ENCODE measurements at places on chromosomes 16 and 17. TPM values are rescaled to one million over a fixed set of nuclear protein-coding genes. Genes with fewer than 3 reads are reported as not detected.

GRCh38 chr16:4190712-4191333, 51.1 kb downstream of the SRL start:
- DNase-seq, result no peak

DNA sequence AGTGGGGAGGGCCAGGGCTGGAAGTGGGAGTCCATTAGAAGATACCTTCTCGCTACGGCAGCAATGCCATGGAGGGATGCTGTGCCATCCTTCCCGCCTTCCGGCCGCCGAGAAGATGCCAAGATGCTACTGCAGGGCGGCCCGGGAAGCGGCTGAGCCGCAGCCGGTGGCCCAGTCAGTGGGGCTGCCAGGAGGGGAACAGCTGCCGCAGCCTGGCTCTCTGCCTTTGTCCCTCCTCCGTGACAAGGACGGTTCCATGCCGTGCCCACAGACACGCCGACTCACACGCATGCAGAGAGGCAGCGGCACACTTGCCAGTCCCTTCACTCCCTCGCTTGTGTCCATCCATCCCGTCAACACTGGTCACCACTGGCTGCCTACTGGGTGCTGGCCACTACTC, 20.2 kb upstream of the NCBP3 start:
- DNase-seq, result no peak

DNA sequence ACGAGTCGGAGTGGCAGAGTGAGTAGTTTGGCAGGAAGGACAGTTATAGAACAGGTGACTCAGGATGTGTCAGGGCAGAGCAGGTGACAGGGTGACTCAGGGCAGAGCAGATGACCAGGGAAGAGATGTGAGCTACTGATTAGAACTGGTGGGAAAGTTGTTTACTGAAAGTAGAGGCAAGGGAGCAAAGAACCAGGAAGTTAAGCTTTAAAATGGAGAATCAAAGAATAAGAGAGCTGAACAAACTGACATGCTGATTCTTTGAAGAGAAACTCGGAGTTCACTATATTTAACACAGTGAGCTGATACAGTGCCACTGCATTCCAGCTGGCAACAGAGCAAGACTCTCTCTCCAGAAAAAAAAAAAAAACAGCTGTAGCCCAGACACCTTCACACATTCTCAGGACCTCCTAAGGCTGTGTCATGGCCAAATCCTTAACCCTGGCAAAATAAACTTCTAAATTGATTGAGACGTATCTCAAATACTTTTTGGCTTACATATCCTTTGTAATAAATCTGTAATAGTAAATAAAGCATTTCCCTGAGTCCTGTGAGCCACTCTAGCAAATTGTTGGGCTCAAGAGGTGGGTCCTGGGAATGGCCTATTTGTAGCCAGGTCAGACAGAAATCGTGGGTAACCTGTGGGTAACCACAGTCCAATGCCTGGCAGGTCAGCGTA, 12.3 kb upstream of the UBE2I start:
- peak; percentile 81 for DNase-seq

DNA sequence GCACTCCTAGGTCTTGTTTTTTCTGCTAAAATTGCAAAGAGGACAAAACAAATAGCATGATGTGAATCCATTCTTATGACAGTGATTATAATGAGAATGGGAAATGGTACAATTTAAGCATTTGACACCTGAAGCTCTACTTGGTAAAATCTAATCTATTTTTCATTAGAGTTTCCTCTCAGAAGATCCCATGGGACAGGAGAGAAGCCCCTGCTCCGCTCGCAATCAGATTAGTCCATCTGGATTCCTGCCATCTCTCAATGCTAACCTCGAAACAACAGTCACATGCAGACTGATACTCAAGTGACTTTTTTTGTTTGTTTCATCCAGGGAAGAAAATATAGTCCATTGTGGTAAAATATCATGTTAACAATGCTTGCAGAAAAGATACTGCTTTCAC, 107.4 kb upstream of the TOM1L1 start:
- no peak for DNase-seq

DNA sequence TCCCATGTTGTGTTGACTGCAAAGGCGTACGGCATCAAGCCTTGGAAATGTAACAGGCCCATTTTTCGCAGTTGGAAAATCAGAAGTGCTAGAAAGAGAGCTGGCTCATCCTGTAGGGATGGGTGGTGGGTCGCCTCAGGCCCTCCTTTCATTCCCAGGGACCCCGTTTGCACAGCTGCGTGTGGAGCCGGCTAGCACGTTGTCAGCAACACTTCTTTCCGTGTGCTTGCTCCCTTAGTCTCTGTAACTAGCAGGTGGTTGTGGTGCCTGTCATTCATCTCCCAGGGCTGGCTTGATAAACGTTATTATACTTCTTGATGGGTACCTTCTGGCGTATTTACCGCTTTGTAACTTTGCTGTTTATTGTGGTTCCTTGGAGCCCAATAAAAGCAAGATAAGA, 239.0 kb upstream of the CACNG5 start:
- no peak for DNase-seq

DNA sequence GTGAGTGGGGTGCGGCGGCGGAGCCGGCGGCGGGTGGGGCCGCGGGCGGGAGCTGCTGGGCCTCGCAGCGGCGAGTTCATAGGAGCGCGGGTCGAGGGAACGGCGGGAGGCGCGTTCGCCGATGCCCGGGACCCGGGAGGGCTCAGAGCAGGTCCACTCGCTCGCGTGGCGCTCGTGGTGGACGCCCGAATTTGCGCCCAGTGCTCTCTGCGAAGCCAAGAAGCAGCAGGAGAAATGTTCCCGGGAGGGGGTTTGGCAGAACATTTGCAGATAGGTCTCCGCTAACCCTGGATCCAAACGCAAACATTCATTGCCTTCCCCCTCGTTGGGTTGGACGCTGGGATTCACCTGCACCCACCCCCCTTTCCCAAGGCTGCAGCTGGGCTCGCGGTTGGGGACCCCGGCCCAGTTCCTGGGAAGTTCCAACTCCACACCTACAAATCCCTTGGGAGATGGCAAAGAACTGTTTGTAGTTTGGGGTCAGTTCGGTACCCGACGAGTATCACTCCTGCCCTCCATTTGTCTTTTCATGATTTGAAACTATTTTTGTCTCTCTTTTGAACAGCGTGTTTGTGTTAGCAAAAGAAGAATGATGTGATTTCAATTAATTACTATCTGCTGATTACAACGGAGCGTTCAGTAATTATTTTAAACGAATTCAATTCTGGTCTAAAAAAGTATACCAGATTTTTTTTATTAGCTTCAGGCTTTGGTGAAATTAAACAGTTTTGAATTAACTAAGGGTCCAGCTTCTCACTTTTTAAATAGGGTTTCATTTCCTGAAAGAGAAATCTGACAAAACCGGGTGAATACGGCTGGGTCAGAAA, 2.3 kb downstream of the NTN1 start:
- DNase-seq, result no peak

The ABCA10 gene
- total RNA-seq, result under 0.01 TPM

DNA sequence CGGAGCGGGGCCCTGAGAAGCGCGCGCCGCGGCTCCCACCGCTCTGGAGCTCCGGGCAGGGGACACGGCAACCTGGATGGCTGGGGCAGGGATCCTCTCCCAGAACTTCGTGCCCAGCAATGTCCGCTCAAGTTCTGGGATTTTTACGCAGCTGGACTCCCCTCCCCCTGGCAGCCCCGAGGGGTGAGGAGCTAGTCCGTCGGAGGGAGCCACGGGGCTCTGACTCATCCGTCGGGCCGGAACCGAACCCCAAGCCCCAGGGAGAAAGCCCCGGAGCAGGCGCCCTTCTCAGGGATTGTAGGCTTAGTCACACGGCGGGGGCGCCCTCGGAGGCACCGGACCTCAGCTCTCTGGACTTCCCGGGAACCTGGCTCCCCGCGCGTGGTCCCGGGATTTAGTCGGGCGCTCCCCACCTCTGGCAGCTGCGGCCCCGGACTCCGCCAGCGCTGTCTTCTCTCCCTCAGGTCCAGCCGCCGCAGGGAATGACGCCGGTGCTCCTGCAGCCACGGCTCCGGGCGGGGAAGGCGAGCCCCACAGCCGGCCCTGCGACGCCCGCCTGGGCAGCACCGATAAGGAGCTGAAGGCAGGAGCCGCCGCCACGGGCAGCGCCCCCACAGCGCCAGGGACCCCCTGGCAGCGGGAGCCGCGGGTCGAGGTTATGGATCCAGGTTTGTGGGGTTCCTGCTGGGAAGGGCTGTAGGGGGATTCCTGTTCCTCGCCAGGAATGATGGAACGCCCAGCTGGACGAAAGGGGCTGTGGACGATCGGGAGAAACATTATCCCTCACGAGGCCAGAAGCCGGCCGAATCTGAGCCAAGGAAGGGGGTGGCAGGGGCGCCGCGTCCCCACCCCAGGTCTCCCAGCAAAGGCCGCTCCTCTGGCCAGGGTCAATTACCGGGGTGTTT, 830 bp downstream of the SPHK1 start:
- DNase-seq, result peak; percentile 73

The HSPB9 gene
- total RNA-seq, result not detected

GRCh38 chr16:5601957-5602356, 504.4 kb upstream of the EEF2KMT start:
- DNase-seq, result no peak

The TMED6 gene
- total RNA-seq, result not detected

GRCh38 chr17:80742581-80743180, 198.0 kb downstream of the RPTOR start:
- no peak for DNase-seq

The SLC16A6 gene
- total RNA-seq, result 0.54 TPM

The CCL4L2 gene
- not detected for total RNA-seq

DNA sequence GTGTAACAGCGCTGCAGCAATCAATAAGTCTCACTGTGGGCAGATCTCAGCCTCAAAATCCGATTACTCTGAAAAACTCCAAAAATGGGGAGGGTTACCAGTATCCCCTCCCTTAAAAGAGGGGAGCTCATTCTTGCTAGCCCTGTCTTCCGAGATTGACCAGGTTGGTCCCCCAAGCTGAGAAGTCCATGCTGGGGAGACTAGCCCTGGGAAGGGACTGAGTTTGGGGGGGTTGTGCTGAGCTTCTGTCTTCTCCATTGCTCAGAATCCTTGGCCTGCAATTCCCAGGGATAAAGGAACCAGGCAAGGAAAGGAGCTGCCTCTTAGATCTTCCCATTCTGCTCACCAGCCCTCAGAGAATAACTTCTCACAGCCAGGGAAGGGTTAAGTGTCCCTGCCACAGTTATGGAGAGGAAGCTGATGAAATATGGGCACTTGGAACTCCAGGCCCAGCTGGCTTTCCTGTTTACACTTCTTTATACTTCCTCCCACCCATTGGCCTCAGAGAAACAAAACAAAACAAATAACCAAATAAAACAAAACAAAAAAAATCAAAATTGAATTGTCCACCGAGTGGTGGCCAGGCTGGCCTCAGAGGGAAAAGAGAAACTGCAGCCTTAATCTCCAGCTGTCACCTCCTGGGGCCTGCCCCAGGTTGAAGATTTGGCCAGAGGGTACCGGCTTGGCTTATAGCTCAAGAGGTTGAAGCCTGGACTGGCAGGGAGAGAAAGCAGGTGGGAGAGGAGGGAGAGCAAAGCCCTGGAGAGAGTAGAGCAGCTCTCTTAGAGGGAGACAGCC, 2.6 kb downstream of the HOXB3 start:
- peak; percentile 82 for DNase-seq

GRCh38 chr17:31431098-31431851, 39.8 kb downstream of the RAB11FIP4 start:
- DNase-seq, result no peak

- no peak for DNase-seq
Observed at GRCh38 chr16:3220839-3221238, 14.1 kb downstream of the ZNF200 start.

GRCh38 chr17:17086585-17086984, 44.3 kb downstream of the MPRIP start:
- no peak for DNase-seq

DNA sequence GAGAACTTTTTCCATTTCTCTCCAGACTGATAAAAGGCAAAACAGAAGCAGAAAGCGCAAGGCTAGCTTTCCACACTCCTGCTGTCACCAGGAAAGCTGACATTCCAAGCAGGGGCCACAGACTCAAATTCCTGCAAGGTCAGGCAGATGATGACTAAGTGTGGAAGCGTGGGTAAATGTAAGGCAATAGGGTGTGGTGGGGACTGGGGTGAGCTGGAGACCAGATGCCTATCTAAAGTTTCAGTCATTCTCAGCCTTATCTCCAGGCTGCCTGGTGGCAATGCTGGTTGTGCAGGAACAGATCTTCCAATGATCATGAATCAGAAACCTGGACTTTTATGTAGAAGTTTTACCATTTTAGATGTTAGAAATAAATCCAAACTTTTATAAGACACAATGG, 224.1 kb downstream of the GSG1L start:
- DNase-seq, result peak; percentile 7

DNA sequence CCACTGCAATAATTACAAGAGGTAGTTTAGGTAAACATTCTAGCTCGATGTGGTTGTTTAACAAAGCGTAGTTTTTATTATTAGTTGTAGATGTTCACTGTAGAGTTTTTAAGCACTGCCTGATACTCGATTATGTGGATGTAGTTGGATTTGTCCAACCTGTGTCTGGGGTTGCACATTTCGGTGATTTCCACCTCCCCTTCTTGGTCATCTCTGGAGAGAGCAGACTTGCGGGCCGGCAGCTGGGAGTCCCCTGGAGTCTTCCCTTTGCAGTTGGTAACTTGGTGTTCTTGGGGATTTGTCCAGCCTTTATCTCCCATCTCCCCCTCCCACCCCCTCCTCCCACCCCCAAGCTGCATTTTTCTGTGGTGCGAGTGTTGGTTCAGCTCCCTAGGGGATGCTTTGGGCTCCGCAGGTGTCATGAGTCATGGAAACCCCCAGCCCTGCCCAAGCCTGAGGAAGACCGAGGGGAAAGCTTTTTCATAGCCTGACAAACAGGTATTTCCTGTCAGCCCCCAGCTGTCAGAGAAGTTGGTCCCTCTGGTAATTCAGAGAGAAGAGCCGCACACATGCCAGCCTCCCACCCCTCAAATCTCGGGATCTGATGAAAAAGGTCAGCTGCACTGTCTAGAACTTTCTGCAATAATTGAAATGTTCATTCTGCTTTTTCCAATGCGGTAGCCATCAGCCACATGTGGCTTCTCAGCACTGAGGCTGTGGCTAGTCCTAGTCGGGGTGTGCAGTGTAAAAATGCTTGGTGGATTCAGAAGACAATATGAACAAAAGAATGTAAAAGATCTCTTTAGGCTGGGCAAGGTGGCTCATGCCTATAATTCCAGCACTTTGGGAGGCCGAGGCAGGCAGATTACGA, 50.3 kb downstream of the KSR1 start:
- DNase-seq, result no peak

Measured in IMR-90 (cell line).